Hippocampal formation (tissue), 2 donors: ENCODE measurements at places on chromosomes 6 and 20.

GRCh38 chr6:126820634-126821033 lies 297.8 kb upstream of the RSPO3 start:
- DNase-seq = no peak

- no peak for DNase-seq
Observed at GRCh38 chr6:43078691-43079090, 2.6 kb downstream of the PTK7 start.

DNA sequence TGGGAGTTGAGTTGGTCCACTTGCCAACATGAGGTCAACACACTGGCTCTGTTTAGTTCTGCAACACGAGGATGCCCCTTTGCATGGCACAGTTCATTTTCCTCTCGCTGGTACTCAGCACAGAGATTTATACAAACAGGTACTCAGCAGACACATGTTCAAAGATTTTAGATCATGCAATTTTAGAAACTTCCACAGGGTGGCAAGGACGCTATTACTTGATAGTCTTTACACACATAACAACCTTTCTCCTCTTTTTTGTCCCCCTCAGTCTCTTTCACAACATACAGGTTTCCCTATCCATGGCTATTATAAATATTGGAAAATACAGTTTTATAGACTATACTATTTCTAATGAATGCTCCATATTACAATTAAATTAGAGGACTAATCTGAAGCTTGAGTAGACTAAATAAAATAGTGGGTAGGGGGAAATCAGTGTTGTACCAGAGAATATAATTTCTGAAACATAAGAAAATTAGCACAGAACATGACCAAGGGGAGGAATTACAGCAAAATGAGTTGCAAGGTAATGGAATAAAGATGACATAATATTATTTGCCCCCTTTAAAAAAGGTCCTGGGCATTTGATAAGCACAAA lies 331.8 kb upstream of the BTBD3 start:
- DNase-seq = no peak

GRCh38 chr6:5507131-5507681 lies 245.9 kb downstream of the FARS2 start:
- DNase-seq = no peak

- no peak for DNase-seq
Observed at GRCh38 chr6:48389146-48390043, 278.4 kb upstream of the PTCHD4 start.
